ENCODE measurements at places on chromosomes 3 and 15.

GRCh38 chr3:40845447-40845846 is 320.7 kb downstream of the ZNF621 start:
- DNase-seq = no peak

DNA sequence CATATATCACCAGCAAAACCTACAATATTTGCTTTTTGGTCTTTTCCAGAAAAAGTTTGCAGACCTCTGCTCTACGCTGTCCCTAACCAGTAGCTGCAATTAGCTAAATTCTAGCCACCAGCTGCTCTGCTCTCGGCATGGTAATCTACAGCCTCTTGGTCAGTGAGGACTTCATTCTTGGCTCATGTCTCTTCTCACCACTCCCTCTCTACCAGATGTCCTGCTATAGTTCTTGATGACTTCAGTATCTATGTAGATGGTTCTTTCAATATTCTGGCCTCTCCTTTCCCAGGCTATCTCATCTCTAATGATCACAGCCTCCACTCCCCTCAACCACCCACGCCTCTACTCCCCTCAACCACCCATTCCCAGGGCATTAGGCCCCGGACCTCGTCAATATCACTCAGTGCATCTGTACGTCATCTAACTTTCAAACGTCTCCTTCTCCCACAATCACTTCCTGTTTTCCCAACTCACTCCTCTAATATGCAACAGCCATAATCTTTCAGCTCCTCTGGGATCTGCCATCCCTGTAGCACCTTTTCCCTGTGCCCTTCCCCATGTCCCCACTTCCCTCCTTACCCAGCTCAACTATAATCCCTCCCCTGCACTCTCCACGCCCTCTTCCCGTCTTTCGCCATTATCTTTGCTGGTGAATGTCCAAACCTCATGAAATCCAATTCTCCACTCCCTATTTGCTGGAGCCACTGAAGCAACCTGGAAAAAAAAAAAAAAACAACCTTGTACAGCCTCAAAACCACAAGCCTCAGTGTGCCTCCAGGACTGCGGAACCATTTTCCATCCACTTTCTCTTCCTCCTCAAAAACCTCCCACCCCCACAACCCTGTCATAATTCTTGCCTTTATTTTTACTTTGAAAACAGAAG is 429.4 kb upstream of the PROK2 start:
- no peak for DNase-seq

- no peak for DNase-seq
Observed at GRCh38 chr15:83046558-83047127, 20.4 kb downstream of the BTBD1 start.

DNA sequence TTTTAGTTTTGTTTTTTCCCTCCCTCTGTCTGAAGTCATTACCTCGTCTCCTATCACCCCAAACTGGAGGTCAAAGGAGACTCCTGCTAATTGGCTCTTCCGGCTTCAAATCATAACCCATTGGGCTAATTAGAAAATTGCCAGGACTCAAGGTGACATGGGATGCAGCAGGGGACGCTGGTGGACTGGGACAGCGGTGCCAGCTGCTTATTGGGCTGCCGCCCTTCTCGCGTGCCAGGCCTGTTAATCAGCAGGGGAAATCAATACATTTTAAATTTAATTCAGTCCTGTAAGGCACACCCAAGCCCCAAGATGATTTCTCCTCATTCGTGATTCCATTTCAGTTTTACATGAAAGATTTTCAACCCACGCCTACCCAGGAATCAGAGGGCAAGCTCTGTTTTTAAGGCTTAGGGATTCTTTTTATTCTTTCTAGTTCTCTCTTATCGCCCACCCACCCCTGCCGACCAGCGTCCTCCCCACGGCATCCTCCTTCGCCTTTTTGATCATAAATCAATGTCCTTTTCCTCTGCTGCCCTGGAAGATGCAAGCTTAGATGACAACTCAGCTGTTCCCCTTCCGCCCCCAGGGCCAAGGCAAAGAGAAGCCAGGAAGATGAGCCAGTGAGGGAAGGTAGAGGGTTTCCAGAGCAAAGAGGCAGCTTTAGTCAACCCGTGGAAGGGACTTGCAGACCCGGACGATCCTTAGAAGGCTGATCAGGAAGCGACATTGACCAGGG is 329.6 kb downstream of the UACA start:
- no peak for DNase-seq

DNA sequence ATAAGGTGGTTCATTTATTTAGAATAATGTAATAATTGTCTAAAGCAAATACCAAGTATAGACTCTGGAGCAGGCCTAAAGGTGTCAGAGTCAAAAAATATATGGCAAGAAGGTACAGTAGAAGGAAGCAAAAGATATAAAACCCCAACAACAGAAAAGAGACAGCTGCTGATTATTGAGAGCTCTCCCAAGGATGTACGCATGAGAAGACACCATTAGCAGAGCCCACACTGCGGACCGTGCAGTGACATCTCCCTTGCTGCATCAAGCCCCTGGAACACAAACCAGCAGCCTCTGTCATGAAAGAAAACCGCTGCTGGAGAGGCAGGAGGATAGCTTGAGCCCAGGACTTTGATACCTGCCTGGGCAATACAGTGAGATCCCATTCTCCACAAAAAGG is 18.0 kb upstream of the SLC6A20 start:
- no peak for DNase-seq

DNA sequence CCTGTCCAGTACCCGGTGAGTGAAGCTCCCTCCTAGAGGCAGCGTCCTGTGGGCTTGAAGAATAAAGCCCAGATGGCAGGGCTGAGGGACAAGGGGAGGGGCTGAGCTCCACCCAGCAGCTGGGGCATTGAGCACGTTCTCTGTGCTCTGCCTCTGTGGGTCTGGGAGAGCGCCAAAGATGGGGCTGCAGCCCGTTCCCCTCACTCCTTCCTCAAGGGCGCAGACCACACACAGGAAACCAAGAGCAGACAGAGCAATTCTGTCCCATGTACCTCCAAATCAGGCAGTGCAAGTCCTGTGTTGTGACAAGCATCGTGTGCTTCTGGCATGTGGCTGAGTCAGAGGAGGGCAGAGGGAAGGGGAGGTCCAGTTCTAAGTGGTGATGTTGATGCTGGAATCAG is 15.7 kb upstream of the KIF23 start:
- DNase-seq = no peak

- DNase-seq = no peak
Observed at GRCh38 chr3:38689346-38689745, 39.9 kb upstream of the SCN5A start.

DNA sequence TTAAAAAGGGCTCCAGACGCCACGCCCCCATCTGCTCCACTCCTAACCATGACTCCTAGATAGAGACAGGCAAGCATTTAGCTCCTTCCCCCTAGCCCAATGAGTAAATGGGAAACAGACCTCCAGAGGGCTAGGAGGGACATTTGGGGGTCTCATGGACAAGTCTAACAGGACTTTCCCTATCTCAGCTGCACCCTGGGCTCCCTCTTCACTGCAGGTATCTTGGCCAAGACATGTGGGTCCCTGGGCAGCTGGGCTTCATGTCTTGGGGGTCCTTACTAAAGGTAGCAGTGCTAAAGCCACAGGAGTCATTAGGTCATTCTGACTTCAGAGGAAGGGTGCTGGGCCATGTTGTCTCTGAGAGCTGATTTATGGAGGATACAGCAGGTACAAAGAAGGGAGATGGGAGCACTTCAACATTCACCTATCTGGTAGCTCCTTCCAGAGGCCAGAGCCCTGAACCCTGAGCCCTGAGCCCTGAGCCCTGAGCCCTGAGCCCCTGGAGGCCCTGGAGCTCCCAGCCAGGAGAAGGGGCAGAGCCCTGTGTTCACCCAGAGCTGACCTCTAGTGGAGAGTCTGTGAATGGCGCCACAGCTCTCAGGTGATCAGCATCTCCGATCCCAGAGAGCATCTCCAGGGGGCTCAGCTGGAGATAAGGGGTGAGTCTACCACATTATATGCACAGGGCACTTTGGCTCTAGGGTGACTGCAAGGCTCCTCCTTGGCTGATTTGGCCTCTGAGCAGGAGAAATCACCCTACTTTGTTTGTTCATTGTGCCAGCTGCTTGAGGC is 40.1 kb upstream of the EPHB1 start:
- no peak for DNase-seq

GRCh38 chr15:98714922-98715321 is 66.6 kb downstream of the IGF1R start:
- no peak for DNase-seq

GRCh38 chr15:68098465-68098864 is 44.4 kb downstream of the PIAS1 start:
- no peak for DNase-seq

DNA sequence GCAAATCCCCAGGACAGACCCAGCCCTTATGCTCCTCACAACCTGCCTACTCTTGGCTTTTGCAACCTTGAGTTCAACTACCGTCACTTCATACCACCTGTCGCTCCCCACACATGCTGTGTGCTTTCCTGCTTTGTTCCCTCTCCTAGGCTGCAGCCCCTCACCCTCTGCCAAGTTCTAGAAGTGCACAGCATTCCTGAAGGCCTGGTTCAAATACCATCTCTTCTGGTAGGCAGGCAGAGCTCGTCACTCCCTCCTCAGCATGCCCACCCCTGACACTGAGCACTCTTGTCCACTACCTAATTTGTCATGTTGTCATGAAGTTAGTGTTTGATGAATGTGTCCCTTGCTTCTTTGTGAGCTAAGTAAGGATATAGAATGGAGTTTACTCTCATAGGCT is 129.6 kb downstream of the SEMA6D start:
- no peak for DNase-seq

DNA sequence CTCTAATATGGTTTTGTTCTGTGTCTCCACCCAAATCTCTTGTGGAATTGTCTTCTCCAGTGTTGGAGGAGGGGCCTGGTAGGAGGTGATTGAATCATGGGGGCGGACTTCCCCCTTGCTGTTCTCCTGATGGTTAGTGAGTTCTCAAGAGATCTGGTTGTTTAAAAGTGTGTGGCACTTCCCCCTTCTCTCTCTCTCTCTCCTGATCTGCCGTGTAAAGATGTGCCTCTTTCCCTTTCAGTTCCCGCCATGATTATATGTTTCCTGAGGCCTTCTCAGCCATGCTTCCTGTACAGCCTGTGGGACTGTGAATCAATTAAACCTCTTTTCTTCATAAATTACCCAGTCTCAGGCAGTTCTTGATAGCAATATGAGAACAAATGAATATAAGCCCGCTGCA is 33.1 kb downstream of the RETNLB start:
- no peak for DNase-seq

Data from activated naive CD4-positive, alpha-beta T cell treated with anti-CD3 and anti-CD28 coated beads, Interleukin-2, amount 50 U/mL, for 16 hours (primary cell).